ENCODE measurements at places on chromosomes 4 and X.
A peak's percentile ranks its signal among the peaks of the same experiment; 100 is the strongest.

DNA sequence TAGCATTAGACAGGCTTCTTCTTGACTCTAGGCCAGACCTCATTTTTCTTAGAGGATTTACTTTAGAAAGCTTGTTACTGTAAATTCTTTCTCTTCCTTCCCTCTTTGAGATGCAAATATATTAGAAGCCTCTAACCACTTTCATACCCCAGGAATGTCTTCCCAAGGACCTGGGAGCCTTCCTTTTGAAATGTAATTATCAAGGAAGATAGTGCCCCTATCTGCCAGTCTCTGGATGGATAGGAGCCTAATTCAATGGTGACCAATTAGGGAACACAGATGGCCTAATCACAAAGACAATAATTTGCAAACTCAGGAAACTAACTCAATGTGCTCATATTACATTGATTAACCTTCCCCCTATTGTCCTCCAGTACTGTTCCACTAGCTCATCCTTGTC is 145.6 kb upstream of the DCAF8L1 start:
- no peak for DNase-seq

DNA sequence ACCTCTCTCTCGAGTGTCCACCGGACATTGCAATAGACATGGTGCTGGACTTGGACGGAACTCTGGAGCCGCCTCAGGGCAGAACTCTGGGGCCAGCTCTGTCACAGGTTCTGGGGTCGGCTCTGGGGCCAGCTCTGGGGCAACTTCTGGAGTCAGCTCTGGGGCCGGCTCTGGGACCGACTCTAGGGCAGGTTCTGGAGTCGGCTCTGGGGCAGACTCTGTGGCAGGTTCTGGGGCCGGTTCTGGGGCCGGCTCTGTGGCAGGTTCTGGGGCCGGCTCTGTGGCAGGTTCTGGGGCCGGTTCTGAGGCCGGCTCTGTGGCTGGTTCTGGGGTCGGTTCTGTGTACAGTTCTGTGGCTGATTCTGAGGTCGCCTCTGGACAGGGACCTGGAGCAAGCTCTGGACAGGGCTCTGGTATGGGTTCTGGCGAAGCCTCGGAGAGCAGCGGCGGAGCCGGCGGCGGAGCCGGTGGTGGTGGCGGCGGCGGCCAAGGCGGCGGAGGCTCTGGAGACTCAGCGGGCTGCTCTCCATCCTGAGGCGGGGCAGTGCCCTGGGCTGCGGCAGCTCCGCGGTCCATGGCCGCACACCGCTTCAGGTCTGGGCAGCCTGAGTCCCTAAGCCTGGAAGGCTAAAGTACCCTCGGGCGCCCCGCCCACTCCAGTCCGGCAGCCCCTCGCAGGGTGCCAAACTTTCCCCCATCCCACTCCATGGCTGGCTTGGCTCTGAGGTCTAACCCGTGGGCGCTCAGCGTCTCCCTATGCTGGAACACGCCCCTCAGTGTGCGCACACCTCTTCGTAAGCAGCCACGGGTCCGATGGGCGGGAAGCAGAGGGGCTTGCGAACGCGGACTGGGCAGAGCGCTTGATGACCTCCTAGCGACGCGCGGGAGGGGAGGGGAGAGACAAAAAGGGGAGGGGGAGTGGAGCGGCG is at the start of gene DGKK:
TSS of gene DGKK (minus strand) at position 723 of the 929 bp plus-strand sequence. CDS start at position 576, 147 bp downstream.
- no peak for DNase-seq

DNA sequence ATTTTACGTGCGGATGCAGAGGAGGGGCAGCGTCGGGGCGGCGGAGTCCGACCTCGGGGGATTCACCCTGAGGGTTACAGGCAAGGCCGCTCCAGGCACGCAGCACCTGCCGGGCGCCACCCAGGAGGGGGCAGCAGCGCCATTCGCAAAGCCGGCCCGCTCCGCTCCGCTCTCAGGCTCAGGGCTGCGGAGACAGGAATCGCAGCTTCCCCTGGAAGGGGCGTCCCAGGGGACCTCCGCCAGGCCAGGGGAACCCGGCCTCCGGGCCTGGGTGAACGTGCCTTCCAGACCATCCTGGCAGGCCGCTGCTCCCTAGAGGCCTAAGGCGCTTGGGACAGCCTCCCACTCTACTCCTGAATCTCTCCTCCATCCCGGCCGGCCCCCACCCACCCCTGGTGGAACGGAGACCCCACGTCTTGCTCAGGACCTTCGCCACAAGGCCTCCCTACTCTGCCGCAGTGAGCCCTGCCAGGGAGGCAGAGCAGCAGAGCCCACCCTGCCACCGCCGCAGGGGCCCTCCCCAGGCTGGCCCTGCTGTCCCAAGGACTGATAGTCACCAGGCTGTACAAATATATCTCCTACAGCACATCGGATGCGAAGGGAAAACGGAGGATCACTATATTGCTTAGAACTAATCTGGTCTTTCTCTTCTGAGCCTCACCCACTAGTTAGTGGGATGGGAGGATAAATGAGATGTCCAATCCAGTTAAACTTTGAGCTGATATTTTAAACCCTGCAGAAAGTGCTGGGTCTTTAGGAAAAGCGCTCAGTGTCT is 115.0 kb downstream of the SMIM20 start:
- DNase-seq, result peak; percentile 32

DNA sequence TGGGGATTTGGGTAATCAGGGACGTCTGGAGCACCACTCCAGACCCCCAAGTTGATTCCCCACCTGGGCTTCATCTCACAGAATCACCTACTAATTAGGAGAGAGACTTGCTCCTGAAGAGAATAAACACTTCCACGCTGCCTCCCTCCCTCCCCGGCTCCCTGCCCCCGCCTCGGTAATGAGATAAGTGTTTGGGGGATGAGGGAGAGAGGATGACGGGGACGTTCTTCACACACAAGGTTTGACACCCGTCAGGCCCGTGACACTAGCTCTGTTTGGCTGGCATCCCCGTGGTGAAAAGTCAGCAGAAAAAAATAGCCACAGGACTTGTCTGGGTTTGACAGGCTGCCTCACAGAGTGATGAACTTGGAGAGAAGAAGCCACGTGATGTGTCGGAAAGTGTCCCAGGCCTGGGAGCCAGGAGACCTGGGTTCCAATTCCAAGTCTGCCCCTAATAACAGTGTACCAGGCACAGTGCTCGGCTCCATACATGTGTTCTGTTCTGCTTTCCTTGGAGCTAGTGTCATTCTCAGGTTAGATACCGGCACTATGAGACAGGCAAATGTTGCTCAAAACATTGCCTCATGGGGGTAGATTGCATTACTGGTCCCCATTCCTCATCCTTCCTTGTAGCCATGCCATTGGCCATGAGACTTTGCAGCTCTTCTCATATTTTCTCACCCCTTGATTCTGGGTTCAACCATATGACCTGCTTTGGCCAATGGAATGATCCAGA is 578.0 kb downstream of the BCOR start:
- DNase-seq, result no peak

GRCh38 chr4:11261066-11261850 is 167.4 kb downstream of the HS3ST1 start:
- DNase-seq, result no peak

- no peak for DNase-seq
Observed at GRCh38 chr4:165328101-165328425, 594 bp downstream of the MSMO1 start.

DNA sequence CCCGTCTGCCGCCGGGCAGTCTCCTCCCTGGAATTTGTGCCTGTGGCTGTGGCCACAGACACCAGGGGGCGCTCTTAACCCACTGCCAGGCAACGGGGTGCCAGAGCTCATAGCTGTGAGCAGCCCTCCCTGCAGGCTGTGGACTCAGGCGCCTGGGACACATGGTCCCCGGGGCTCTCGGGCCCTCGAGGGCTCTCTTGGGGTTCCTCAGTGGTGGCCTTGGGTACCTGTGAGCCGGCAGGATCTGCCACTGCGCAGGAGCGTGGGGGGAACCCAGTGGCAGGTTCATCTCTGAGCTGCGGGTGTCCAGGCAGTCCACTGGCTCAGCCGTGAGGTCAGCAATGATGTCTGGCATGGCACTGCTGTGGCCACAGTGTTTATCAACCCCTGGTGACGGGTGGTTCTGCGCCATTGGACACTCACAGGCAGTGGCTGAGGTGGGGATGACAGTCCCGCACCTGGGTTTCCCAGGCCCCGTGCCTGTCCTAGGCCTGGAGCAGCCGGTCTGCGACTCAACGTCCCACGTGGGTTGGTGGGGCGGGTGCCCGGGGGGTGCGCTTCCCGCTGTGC is 37.2 kb downstream of the PCGF3 start:
- DNase-seq, result peak; percentile 48

DNA sequence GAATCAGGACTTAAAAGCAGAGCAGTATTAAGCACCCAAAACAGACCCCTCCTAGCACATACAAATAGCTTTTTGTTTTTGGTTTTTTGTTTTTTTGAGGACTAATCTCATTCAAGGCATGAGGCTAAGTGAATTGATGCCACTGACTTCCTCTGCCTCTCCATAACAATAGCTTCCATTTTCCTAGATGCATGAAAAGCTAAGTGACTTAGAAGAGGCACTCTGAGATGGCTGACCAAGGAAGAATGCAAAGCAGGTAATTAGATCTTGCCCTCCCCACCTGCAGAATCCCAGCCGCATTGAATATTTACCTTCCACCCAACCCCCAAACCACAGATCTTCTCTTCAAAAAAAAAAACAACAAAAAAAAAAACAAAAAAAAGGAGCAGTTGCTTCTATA is 7.4 kb upstream of the KDR start:
- no peak for DNase-seq

DNA sequence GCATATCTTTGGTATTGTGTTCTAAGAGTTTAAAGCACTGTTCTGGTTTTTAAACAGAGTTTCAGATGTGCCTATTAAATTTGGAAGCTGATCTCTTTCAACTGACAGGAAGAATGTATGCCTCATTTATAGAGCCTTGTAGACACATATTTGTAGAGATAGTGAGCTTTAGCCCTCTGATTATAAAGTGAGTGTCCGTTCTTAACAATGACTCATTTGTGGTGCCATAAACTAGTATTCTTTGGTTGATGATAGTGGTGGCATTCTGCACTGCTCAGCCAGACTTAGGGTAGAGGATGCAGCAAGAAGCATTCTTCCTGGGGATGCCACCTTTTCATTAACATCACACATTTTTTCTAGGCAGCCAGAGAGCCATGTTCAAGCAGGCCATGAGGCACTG is 121.7 kb downstream of the TLL1 start:
- DNase-seq, result no peak

DNA sequence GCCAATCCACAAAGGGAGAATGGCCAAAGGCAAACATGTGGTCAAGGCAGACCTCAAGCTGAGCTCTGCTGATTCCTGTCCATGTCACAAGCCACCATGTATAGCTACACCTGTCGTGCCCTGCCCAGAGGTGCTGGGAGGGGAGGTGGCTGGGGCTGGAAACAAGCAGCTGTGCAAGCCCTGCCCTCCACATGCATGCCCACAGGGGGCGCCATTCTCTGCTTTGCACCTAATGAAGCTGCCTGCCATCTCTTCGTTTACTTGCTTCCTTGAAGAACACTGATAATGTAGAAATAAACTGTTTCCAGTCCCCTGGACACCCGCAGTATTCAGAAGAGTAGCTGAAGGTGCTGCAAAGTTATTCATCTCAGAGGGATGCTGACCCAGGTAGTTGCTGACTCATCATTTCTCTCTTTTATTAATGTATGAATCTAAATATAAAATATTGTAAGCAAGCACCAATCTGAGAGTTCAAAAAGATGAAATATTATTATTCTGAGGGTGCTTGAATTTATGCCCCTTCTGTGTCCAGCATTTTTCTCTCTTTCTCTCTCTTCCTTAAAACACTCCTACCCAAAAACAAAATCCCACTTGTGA is 278.6 kb downstream of the ADGRA3 start:
- DNase-seq, result no peak

GRCh38 chr4:77022560-77023179 is 53.1 kb downstream of the CCNI start:
- DNase-seq, result no peak

GRCh38 chr4:13481569-13481968 is 2.6 kb downstream of the RAB28 start:
- DNase-seq, result no peak

DNA sequence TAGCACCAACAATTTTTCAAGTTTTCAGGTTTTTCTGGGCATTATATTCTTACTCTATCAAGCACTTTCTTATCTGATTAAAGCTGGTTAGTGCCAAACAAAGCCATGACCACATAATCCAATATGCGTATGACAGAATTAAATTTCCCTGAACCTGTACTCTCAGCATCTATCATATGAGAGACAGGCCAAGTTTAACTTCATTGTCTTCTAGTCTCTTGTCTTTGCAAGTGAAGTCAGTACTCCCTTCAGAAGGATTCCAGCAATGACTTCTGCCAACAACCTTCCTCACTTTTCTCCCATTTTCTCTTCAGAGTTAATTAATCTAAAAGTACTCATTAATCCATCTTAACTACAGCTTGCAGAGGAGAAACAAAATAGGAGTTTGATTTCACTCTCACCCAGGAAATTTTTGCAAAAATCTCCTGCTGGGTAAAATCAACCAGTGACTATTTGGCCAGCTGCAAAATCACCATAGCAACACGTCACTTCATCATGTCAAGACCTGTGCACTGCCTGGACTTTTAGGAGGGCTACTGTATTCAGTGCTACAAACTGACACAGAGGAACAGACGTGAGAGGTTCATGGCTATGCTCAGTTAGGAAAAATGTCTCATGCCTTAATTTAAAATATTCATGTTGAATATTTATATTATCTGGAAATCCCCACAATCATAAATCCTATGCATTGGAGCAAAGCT is 208.4 kb downstream of the ANTXR2 start:
- DNase-seq, result no peak

- no peak for DNase-seq
Observed at GRCh38 chr4:21882051-21882839, 66.3 kb downstream of the KCNIP4 start.

DNA sequence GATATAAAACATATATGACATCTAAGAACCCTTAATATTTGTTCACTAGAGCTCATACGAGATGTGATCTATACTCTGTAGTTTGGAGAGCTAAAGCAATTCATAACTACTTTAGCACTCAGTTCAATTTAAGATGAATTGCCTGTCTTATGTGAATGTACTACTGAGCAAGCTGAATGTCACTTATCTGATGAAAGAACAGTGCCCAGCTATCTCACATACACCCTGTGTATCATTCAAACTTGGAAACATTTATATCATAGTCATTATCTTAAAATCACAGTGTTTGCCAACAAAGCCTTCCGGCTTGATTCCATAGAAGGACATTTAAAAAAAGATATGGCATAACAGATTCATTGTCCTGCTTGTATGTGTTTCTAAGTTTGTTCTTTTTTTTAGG is 639.6 kb downstream of the CCSER1 start:
- no peak for DNase-seq

- no peak for DNase-seq
Observed at GRCh38 chrX:25125483-25125882, 109.7 kb upstream of the ARX start.

- DNase-seq, result no peak
Observed at GRCh38 chrX:48533165-48533564, 6.3 kb upstream of the TBC1D25 start.

DNA sequence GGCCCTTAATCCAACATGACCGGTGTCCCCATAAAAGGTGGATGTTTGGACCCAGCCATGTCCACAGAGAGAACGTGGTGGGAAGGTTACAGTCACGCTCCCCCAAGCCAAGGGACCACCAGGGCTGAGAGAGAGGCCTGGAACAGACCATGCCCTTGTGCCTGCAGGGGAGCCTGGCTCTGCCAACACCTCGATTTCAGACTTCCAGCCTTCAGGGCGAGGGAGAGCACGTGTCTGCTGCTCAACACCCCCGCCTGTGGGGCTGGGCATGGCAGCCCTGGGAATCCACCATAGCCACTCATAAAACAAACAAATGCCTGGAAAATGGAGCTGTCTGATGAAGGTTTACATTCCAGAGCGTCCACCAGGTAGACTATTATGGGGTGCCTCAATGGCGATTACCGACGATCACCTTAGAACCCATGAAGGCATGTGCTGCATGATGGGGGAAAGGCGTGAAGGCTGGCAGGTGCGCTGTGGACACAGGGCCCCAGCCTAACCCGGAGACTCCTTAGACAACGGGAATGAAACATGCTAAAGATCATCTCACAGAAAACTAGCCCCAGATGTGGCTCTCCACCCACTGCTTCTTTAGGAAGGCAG is 42.3 kb upstream of the HMX1 start:
- no peak for DNase-seq
